Fibroblast of upper back skin (primary cell): ENCODE measurements at places on chromosomes 5 and 9.

DNA sequence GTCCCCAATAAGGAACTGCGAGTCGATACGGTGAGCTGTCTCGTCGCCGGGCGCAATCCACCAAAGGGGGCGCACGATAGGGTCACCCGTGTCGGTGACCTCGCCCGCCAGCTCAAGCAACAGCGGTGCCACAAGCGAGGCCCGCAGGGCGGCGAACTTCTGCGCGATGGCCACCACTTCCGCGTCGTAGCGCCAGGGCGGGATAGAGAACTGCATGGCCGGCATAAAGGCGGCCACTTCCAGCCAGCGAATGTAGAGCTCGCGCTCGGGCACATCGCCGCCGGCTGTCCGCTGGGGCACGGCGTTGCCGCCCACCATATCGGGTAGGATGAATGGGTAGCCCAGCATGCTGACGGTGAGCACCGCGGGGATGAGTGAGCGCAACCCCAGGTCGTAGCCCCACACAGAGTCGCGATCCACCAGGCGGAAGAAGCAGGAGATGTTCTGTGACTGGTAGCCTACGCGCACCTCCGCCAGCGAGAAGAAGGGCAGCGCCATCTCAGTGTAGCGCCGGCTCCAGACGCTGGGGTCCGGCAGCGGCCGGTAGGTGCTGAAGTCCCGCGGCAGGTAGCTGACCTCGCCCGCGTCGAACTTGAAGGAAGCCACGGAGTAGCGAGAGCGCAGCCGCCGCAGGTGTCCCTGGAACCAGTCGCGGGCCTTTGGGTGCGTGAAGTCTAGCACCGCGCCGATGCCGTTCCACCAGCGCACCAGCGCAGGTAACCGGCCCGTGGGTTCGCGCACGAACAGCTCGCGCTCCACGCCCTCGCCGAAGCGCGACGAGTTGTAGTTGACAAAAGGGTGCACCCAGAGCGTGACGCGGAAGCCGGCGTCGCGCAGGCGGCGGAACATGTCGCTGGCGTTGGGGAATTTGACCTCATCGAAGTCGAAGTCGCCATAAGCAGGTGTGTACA lies 5.5 kb downstream of the MYORG start:
- no peak for DNase-seq

- no peak for DNase-seq
Observed at GRCh38 chr5:3931976-3932375, 336.3 kb downstream of the IRX1 start.

- DNase-seq = no peak
Observed at GRCh38 chr5:163404364-163405173, 32.8 kb upstream of the CCNG1 start.

GRCh38 chr9:71830929-71831328 lies 62.6 kb upstream of the CEMIP2 start:
- no peak for DNase-seq

DNA sequence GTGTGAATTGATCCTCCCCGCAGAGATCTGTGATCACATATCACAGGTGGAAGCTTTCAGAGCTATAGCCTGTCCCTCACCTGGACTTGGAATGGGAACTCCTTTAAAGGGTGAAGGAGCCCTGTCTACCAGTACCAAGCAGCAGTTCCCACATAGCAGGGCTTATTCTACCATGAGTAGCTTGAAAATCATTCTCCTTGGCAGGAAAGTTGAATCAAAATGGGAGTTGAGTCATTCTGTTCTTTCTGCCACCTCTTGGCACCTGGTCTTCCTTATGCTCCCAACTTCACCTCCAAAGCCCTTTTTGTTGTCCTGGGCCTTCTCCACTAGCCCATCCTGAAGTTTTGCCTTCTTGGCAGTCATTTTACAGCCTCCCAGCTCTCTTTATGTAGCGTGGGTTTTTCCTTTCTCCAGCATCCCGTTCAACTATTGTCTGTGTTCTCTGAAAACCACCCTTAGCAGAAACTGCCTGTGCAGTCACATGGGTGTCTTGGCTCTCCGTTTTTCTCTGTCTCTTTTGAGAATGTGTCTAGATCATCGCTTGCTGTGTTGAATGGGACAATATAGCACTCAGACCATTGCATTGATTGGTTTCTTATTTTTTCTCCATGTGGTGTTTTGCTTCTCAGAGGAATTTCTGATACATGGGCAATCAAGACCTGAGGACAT lies 222.2 kb downstream of the AOPEP start:
- no peak for DNase-seq
